ENCODE measurements at places on chromosomes 2 and 18.

DNA sequence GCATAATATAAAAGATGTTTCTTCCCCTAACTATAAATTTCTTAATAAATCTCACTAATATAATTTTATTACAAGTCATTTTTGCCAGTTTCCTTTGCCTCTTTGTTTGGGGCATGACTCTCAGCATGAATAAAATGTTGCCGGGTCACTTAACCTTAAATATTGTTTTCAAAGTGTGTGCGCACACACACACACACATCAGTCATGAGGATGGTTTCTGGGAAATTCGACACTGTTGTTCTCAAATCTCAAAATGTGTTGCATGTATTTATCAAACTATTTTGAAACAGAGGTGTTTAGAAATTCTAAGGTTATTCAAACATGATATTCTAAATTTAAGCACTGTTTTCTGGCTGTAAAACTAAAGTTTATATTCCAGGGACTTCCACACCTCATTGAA is 31.5 kb downstream of the FAP start:
- DNase-seq = no peak

GRCh38 chr2:121149384-121149783 is 135.6 kb downstream of the TFCP2L1 start:
- no peak for DNase-seq

- DNase-seq = no peak
These were observed 15.0 kb upstream of the TTR start for GRCh38 chr18:31576670-31577069.

GRCh38 chr2:215465256-215465655 is 29.4 kb upstream of the FN1 start:
- DNase-seq = no peak

DNA sequence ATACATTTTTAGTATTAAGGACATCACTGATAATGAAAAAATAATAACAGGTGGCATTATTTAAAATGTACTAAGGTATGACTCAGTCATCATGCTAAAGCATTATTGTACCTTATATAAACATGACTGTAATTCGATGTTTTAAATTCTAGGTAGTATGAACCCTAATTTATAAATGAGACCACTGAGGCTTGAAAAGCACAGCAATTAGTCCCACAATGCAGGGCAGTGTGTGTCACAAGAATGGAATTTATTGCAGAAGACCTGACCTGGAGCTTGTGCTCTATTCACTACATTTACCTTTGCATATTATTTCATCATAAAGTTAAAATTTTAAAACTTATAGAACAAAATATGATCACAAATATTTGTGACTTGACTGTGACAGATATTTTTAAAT is 358.5 kb upstream of the DSEL start:
- no peak for DNase-seq

DNA sequence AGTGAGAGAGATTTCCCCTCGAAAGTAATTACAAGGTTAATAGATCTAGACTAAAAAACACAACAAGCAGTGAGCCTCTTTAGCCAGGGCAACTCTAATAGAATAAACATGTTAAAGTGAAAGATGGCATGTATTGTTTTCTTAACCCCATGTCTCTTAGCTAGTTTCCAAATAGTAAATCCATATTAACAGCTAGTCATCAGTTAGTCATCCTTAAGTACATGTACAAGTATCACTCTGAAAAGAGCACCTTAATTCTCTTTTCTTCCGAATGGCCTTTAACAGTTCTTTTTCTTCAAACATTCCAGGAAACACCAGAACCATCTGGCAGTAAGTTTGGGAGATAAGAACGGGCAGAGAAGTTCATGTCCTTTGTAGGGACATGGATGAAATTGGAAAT is 1480.0 kb downstream of the LRP1B start:
- DNase-seq = no peak

DNA sequence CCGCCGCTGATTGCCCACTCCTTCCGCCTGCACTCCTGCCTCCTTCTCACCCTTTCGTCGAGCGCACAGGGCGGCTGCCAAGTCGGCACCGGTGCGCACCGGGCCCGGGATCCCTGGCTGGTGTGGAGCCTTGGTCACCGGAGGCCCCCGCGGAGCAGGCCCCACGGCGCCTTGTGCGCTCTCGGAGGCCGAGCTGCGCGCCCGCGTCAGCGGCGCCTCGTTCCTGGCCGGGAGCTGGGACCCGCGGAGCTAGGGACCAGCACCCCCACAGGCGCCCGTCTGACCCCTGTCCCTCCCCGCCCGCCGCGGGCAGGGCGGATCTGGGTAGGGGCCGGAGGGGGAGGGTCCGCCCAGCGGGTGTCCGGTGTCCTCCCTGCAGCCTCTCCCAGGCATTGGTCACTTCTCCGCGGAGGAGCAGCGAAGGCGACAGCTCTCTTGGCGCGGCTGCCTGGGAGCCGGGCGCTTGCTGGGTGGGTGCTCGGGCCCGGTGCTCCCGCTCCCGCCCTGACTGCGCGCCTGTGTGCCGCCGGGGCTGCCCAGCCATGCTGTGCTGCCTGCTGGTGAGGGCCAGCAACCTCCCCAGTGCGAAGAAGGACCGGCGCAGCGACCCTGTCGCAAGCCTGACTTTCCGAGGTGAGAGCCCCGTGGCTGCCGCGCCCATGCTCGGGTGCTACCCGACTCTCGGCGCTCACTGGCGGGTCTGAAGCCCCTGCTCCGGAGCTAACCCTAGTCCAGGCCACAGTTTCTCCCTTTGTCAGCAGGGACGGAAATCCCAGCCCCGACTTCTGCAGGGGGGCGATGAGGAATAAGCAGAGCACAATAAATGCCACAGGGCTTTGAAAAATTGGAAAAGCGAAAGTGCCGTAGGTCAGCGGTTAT is 13.2 kb downstream of the DYSF start:
- DNase-seq = peak; percentile 8

- DNase-seq = peak; percentile 56
These were observed 46.9 kb upstream of the GREB1L start for GRCh38 chr18:21194871-21195771.

DNA sequence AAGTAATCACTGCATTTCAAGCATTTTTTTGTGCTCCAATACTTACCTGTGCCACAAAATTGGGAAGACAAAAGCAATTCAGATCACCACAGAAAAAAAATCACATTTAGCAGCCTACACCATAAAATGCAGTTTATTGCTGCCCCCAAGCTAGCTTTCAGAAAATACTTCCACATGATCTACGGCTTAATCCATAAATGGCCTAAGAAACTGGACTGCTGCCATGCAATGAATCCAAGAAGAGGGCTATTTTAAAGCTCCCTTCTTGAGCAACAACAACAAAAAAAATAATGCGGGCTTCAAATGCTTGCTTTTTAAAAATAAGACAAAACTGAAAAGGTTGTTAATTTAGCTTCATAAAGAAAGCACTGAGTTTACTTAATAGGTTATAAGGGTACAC is 272.3 kb downstream of the RAD51AP2 start:
- DNase-seq = no peak

GRCh38 chr2:224444021-224444420 is 42.1 kb upstream of the FAM124B start:
- DNase-seq = no peak

DNA sequence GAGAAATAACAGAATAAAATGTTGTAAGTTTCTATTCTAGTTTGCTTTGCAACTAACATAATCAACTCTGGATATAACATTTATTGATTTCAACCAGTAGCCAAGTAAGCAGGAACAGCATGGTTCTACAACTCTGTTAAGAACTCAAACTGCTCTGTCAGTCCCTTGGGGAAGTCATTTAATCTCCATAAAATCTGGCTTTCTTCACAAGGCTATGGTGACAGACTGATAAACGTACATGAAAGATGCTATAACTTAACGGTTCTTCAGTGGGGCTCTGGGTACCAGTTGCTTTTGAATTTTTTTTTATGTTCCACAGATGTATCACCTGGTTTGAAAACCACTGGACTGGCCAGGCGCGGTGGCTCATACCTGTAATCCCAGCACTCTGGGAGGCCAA is 10.3 kb downstream of the PSME4 start:
- no peak for DNase-seq

- DNase-seq = no peak
These were observed 712.0 kb upstream of the NXPH2 start for GRCh38 chr2:139492131-139492680.

DNA sequence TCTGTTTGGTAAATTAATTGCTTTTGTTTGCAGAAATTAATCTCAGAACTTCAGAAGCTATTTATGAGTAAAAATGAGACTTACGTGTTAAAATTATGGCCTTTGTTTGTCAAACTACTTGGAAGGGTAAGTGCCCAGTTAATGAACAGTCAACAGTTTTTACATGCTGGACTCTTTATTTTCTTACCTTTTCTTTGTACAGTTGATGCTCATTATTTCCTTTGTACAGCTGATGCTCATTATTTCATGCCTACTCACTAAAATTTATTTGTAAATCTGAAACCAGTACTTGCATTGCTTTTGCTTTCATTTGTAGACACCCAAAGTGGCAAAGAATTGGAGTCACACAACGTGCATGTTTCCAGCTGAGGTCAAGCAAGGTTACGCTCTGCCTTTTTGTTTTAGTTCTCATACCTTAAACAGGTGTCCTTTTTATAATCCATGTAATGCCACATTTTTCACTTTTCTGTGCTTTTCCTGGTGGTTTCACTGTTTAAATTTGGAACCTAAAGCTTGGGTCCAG is 13.3 kb downstream of the RIF1 start:
- DNase-seq = no peak

- DNase-seq = no peak
These were observed 12.4 kb upstream of the GPD2 start for GRCh38 chr2:156423674-156424282.

- DNase-seq = no peak
These were observed 18.0 kb upstream of the TTN start for GRCh38 chr2:178825183-178825582.

DNA sequence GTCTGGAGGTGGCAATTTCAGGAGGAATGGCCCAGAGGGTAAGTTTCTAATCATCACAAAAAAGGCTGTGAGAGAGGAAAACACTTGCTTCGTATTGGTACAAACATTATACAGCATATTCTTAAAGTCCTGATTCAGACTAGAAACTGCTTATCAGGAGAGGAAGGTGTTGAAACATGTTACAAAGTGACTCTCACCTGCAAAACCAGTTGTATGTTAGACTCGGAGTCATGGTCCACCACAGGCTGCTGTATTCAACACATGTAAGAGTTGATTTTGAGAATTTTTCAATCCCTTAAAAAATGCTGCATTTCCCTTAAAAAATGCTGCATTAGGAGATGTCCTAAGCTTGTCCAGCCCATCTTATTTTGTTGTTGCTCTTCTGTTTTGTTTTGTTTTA is 61.5 kb downstream of the MBP start:
- no peak for DNase-seq

DNA sequence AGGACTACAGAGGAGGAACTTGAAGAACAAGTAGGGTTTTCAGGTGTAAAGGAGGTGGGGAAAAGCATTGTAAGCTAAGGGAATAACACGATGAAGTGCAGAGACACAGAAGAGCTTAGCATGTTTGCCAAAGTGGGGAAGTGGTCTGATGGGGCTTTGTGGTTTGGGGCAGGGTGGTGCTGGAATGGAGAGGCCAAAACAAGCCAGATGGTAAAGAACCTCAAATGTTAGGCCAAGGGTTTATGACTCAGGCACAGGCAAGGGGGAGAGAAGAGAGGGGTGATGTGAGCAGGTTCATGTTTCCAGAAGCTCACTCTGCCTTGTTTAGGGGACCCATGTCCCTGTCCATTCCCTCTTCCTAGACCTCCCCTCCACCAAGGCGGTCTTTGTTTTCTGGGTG is 104.5 kb upstream of the YWHAQ start:
- no peak for DNase-seq

GRCh38 chr2:171334171-171334570 is 99.6 kb downstream of the METTL8 start:
- DNase-seq = no peak

GRCh38 chr2:657766-658165 is 19.4 kb downstream of the TMEM18 start:
- no peak for DNase-seq

DNA sequence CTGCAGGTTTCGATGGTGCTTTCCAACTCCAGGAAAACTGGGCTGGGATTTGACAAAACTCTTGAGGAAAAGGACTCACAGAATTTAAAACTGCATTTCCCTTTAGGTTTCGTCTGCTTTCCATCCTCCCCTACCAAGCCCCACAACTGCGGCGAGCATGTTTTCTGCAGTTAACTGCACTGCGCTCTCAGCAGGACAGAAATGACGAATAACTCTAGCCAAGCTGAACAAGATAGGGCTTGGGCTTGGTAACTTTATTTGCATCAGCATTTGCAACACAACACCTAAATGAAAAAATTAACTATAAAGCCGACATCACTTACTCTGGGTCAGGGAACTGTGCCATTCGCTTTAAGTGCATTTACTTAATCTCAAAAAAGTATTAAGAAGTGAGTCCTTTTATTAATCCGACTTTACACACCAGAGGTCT is 669 bp upstream of the PIKFYVE start:
- peak; percentile 82 for DNase-seq

DNA sequence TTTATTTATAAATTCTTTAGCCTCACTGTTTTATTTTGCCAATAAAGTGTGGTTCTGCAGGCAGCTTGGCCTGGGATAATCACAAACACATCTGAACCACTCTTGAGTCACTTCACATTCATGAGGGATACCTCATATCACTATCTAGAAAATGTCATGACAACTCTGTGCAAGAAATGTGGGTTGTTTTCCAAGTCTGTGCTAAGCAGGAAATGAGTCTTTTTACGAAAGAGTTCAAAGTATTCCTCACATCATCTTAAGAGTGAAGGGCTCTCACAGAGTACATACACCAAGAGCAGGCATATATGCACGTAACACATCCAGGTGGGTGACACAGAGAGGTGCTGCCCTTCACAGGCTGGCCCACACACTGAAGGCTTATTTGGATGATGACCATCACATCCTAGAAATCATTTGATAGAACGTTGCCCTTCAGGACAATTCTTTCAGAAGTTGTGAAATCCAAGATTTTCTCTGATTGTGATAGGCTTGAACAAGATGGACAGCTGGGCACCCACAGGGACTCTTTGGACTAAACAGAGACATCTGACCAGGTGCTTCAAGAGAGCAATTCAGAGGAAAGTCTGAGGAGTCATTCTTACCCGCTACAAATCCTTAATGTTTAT is 811.1 kb upstream of the LRATD1 start:
- no peak for DNase-seq

DNA sequence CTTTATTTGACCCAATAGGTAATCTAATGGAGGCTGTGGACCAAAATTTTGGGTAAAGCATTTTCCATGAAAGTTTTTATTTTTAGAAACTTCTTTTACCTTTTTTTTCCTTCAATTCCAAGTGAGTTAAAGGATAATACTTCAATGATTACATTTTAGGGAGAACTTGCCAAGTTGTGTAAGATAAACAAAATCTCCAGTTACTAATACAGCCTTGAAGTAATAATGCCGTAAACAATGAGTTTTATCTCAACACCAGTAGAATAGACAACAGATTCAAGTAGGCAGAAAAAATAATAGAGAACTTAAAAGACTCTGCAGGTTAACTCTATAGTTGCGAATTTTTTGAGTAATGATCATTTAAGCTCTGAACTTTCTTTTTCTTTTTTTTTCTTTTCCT is 807.4 kb downstream of the CNTNAP5 start:
- no peak for DNase-seq

- no peak for DNase-seq
These were observed 260.0 kb upstream of the SIX2 start for GRCh38 chr2:45269149-45269793.

All from B cell (primary cell).